ENCODE measurements at places on chromosomes 3 and 15.

- no peak overlapping the region for H3K4me3 ChIP-seq
- DNase-seq: no peak
- no peak overlapping the region for H3K27ac ChIP-seq
- H3K27me3 ChIP-seq: no peaks in the 10 kb centered on the region
- H3K36me3 ChIP-seq: no peaks in the 10 kb centered on the region
- H3K4me1 ChIP-seq: no peaks in the 10 kb centered on the region
Measured at GRCh38 chr3:50132421-50133282, 22.5 kb upstream of the SEMA3F start.

- no peak overlapping the region for H3K4me3 ChIP-seq
- H3K27ac ChIP-seq: no peak overlapping the region
- peaks cover 10% of the 10 kb centered on the region for H3K4me1 ChIP-seq
- no peak for DNase-seq
- peaks cover 33% of the 10 kb centered on the region for H3K27me3 ChIP-seq
Measured at GRCh38 chr15:89383365-89384175, 48.9 kb upstream of the POLG start.

DNA sequence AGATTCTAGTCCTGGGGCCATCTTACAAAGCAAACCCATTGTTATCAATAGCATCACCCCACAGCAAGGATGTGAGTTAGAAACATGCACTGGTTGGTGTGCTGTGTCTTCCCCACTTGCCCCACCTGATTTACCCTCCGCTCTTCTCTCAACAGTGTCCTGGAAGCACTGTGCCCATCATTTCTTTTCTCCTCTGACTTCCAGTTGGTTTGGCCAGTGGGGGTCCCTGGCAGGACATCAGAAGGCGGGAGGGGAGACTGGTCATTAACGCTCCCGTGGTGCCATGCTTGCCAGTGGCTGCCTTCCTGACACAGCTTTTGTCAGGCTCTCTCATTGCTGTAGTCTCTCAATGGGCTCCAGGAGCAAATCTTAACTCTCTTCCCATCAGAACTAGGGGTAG lies 11.5 kb upstream of the BUB1B start:
- H3K4me1 ChIP-seq: no peaks in the 10 kb centered on the region
- H3K36me3 ChIP-seq: no peaks in the 10 kb centered on the region
- no peaks in the 10 kb centered on the region for H3K27me3 ChIP-seq
- no peak overlapping the region for H3K27ac ChIP-seq
- DNase-seq: no peak

GRCh38 chr3:152334761-152335160 lies 66.0 kb downstream of the MBNL1 start:
- no peak overlapping the region for H3K27ac ChIP-seq
- no peak for DNase-seq
- H3K36me3 ChIP-seq: peaks cover 78% of the 10 kb centered on the region
- no peaks in the 10 kb centered on the region for H3K27me3 ChIP-seq
- H3K4me3 ChIP-seq: no peak overlapping the region
- H3K4me1 ChIP-seq: peaks cover 33% of the 10 kb centered on the region

DNA sequence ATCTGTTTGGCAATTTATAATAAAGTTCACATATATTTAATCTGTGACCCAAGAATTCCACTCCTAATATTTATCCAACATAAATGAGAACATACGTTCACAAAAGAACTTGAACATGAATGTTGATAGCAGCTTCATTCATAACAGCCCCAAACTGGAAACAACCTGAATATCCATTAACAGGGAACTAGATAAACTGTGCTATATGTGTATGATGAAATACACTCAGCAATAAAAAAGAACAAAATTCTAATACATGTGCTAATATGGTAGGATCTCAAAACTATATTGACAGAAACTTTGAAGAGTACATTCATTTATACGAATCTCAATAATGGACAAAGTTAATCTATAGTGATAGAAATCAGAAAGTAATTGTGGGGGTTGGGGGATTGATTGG lies 5.1 kb upstream of the BHLHE40 start:
- no peak overlapping the region for H3K27ac ChIP-seq
- no peak overlapping the region for H3K4me3 ChIP-seq
- H3K4me1 ChIP-seq: peaks cover 29% of the 10 kb centered on the region
- no peak for DNase-seq
- no peaks in the 10 kb centered on the region for H3K27me3 ChIP-seq

DNA sequence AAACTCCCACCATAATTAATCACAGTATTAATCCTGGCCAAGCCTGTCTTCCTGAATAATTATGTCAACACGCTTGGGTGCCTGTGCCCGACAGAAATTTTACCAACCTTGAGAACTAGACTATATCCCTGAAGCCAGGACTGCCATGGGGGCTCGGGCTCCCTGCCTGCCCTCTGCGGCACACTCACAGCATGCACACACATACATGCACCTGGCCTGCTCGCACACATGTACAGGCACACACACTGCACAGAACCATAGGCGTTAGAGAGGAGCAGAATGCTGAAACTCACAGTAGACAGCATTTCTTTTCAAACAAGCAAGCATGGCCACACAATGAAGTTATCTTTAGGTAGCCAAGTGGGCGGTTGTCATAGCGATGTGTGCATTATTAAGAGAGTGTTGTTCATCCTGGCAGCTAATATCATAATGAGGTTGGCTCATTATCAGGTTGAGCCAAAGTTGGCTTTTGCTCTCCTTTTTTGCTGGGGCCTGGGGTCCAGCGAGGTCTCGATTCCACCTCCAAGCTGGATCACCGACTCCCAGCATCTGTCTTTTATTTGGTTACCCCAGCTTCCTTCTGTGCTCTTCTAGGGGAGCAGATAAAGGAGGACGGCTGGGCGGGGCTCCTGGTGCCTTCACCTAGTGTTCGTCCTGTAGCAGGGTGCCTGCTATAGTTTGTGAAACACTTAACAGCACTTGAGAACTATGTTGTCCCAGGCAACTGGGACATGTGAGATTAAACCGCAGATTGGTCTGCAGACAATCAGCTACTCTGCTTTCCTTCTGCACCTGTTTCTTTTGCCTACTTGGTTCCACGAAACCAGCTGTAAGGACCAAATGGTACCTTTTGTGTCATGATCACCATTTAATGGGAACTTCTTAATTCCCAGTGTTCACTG lies 91.4 kb downstream of the ZNF621 start:
- no peaks in the 10 kb centered on the region for H3K36me3 ChIP-seq
- H3K27me3 ChIP-seq: peaks cover 21% of the 10 kb centered on the region
- H3K4me3 ChIP-seq: no peak overlapping the region
- H3K27ac ChIP-seq: no peak overlapping the region
- H3K4me1 ChIP-seq: no peaks in the 10 kb centered on the region

DNA sequence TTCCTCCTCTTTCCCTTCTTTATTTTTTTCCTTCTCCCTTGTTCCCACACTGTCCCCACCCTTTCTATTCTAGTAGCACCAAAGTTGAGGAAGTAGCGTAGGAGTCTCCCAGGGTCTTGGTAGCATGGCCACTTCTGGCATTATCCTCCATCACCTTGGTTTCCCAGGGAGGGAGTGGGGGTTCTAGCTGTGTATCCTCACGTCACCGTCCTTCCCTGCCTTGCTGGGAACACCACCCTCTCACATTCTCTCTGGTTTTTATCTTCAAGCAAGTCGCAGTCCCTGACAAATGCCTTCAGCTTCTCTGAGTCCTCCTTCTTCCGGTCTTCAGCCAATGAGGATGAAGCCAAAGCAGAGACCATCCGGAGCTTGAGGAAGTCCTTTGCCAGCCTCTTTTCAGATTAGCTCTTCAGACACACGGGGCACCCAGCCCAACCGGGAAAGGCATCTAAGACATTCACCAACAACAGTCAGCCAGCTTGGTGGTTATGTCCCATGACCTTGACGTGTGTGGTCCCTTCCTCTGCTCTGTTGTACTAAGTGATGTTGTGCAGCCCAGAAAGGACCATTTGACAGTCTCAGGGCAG lies 31.6 kb upstream of the TIMP4 start:
- no peak for DNase-seq
- peaks cover 16% of the 10 kb centered on the region for H3K4me1 ChIP-seq
- no peaks in the 10 kb centered on the region for H3K27me3 ChIP-seq
- no peak overlapping the region for H3K27ac ChIP-seq
- H3K36me3 ChIP-seq: no peaks in the 10 kb centered on the region

GRCh38 chr3:119627461-119627860 lies 29.8 kb downstream of the PLA1A start:
- peak overlapping the region; percentile 24 for H3K4me3 ChIP-seq
- peaks cover 34% of the 10 kb centered on the region for H3K4me1 ChIP-seq
- H3K36me3 ChIP-seq: no peaks in the 10 kb centered on the region
- H3K27me3 ChIP-seq: no peaks in the 10 kb centered on the region
- H3K27ac ChIP-seq: peak overlapping the region; percentile 29

DNA sequence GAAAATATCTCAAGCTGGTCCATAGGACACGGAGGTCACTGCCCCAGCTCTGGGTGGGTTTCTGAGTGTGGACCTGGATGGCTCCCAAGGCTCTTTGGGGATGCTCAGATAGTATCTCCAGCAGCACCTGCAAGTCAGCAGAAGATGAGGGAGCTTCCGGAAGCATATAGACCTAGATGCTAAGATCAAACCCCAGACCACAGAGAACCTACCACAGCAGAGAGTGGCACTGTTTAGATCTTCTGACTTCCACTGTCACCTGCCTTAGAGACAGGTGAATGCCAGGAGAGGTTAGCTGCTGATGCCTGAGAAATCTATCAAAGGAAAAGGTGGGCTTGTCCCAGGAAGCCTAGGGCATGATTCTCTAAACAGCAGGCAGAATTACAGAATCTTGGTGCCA lies 105.7 kb upstream of the TRPM1 start:
- H3K4me3 ChIP-seq: no peak overlapping the region
- no peaks in the 10 kb centered on the region for H3K27me3 ChIP-seq
- H3K27ac ChIP-seq: no peak overlapping the region
- no peaks in the 10 kb centered on the region for H3K36me3 ChIP-seq
- DNase-seq: no peak

- H3K27ac ChIP-seq: no peak overlapping the region
- no peaks in the 10 kb centered on the region for H3K4me1 ChIP-seq
- no peak for DNase-seq
Measured at GRCh38 chr15:87626860-87627259, 629.7 kb downstream of the NTRK3 start.

- peak overlapping the region; percentile 30 for H3K27ac ChIP-seq
- no peak overlapping the region for H3K4me3 ChIP-seq
- H3K27me3 ChIP-seq: no peaks in the 10 kb centered on the region
- H3K36me3 ChIP-seq: peaks cover 30% of the 10 kb centered on the region
- peaks cover 86% of the 10 kb centered on the region for H3K4me1 ChIP-seq
Measured at GRCh38 chr3:196643201-196643749, 3.8 kb downstream of the NRROS start.

DNA sequence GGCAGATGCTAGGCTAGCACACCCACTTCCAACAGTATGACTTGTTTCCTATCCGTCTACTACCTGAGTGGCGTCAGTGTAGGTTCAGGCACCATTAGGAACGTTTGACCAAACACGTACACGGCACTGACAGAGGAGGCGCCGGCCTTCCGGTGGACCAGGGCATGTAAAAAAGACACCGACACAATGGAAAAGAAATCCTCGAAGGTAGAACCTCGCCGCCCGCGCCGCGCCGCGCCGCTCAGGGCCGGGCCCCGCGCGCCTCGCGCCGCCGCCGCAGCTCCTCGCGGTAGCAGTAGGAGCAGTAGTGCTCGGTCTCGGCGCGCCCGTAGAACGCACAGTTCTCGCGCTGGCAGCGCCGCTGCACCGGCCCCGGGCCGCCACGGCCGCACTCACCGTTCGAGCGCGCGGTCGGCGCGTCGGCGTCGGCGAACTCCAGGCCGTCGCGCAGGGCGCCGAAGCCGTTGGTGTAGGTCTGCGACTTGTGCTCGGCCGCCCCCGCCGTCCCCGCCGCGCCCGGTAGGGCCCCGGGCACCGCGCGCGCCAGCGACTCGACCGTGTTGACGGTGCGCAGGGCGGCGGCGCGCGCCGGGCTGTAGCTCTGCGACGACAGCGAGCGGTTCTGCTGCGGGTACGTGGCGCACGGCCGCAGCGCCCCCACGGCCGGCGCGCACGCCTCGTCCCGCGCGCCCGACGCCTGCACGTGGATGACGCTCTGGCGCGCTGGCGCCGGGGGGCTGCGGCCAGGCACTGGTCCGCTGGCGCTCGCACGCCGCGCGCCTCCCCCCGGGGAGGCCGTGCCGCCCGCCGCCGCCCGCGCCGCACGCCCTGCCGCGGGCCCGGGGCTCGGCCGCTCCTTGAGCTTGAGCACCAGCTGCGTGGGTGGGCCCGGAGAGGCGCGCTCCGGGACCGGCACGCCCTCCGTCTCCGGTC lies 156.7 kb downstream of the KLF13 start:
- no peaks in the 10 kb centered on the region for H3K27me3 ChIP-seq
- DNase-seq: peak; percentile 62
- H3K4me3 ChIP-seq: peak overlapping the region; percentile 57
- no peaks in the 10 kb centered on the region for H3K36me3 ChIP-seq

DNA sequence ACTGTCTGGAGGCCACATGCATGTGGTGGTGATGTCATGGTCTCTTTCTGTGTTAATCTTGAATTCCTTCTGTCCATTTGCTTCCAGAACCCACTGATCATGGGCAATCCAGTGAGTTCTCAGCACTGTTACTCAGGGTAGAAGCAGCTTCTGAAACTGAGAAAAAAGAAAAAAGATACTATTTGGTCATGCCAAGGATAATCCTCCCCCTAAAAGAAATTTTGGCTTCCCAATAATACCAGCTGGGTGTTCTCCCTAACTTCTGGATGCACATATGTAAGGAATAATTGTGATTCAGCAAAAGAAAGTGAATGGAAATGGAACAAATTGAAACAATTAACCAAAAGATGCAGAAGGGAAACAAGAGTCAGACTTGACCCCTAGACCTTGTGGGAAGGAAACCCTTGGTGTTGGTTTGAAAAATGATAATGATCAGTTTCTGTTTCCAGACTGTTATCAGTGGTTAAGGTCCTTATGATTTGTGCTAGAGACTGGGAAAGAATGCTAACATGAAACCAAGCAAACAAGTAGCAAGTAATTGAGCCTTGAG lies 92.3 kb downstream of the RBMS3 start:
- H3K27me3 ChIP-seq: no peaks in the 10 kb centered on the region
- no peaks in the 10 kb centered on the region for H3K36me3 ChIP-seq
- H3K4me1 ChIP-seq: no peaks in the 10 kb centered on the region
- no peak for DNase-seq

- no peak overlapping the region for H3K27ac ChIP-seq
- no peak for DNase-seq
- no peaks in the 10 kb centered on the region for H3K36me3 ChIP-seq
- no peak overlapping the region for H3K4me3 ChIP-seq
Measured at GRCh38 chr3:99954914-99955644, 137.4 kb downstream of the CMSS1 start.

Measured in CD4-positive, alpha-beta T cell (primary cell).